Right cardiac atrium (tissue), 5 donors: ENCODE measurements at places on chromosomes 16 and 17. TPM values are rescaled to one million over a fixed set of nuclear protein-coding genes. Genes with fewer than 3 reads are reported as not detected.

- DNase-seq: no peak
These were observed 981 bp upstream of the DUXB start for GRCh38 chr16:75702242-75702641.

DNA sequence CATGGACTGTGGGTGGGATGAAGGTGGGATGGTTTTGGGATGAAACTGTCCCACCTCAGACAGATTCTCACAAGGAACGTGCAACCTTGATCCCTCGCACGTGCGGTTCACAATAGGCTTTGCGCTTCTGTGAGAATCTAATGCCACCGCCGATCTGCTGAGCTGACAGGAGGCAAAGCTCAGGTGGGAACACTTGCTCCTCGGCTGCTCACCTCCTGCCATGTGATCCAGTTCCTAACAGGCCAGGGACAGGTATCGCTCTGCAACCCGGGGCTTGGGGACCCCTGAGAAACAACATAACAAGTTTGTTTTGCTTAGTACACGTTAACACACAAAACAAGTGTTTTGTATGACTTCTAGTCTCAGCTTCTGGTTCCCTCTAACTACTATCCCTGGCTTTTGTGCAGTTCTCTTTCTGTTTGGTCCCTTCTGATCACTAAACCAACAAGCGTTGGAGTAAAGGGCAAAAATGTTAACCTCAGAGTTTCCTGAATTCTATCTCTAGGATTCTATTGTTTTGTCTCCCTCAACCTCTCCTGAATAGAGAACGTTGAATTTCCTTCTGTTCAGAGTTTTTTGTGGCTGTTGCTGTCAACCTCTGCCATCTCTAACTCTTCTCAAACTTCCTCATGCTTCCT lies 7.8 kb upstream of the KRTAP3-1 start:
- no peak for DNase-seq

DNA sequence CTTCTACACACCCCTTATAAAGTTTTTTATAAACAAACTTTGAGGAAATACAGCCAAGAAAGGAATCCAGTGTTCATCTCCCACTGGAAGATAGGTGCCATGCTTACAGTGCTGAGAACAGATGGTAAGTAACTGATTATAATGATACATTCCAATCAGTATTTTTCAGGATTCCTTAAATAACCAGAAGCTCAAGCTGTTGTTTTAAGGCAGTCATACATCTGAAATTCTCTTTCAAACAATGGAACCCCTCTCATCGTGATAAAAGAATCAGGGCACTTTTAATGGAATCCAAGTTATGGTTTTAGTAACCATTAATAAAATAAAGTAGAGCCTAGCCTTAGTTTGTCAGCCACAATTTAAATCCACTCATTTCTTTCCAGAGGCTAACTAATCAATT lies 56.1 kb upstream of the STAC2 start:
- DNase-seq: no peak

DNA sequence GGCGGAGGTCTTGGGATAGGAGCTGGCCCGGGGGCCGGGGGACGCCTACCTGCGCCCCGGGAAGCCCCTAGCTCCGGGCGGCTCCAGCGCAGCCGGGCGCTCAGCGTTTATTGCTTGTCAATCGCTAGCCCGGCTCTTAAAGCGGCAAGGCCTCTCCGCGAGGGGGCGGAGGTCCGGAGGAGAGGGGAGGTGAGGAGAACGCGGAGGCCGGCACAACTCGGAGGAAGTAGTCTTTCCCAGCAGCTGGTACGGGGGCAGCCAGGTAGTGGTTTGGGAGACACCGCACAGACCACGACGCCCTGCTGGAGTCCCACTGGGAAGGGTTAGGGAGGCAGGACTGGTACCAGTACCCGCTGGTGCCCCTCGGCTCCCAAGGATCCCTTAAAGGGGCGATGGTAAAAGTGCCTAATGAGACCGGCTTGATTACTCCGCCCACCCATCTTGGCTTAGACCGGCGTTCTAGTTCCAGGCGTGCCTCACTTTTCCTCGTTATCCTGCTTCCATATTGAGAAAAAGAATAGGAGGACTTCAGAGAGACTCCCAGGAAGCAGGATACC lies at the start of gene MPP2:
Gene MPP2 (minus strand): TSS at position 112 of the 557 bp plus-strand sequence. CDS start 3,076 bp downstream, outside the sequence.
- peak; percentile 88 for DNase-seq

GRCh38 chr17:49968405-49969133 lies 421 bp upstream of the DLX4 start:
- peak; percentile 79 for DNase-seq

GRCh38 chr16:8583732-8584131 lies 6.6 kb downstream of the TMEM114 start:
- no peak for DNase-seq

DNA sequence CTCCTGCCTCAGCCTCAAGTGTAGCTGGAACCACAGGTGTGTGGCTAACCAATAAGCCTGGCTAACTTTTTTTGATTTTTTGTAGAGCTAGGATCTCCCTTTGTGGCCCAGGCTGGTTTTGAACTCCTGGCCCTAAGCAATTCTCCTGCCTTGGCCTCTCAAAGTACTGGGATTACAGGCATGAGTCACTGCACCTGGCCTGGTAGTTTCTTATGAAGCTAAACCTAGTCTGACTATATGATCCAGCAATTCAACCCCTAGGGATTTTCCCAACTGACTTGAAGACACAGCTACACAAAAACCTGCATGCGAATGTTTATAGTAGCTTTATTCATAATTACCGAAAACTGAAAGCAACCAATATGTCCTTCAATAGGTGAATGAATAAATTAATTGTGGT lies 176.2 kb upstream of the IRX3 start:
- DNase-seq: no peak

GRCh38 chr16:81518439-81518757 lies 73.8 kb downstream of the CMIP start:
- DNase-seq: no peak

- no peak for DNase-seq
These were observed 23.4 kb downstream of the WWOX start for GRCh38 chr16:78122774-78123315.

GRCh38 chr17:65529040-65529633 lies 32.3 kb downstream of the AXIN2 start:
- no peak for DNase-seq

ITGAD gene
- not detected for total RNA-seq

GRCh38 chr17:7885367-7886226 lies 3.0 kb upstream of the CHD3 start:
- DNase-seq: peak; percentile 77

CDRT15L2 gene
- not detected for total RNA-seq

DNA sequence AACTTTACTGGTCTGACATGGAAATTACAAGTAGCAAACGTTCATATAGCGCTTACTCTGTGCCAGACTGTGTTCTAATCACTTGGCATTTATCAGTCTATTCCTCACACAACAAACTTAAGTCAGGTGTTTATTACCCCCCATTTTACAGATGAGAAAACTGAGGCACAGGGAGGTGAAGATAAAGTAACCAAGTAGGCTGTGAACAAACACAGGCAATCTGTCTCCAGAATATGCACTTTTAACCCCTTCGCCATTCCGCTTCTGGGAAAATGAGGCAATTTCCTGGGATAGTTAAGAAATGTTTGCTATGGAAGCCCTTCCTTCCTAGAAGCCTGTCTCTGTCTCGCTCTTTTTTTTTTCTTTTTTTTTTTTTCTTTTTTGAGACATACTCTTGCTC lies 12.2 kb upstream of the CXCL16 start:
- DNase-seq: no peak

- no peak for DNase-seq
These were observed 213.4 kb downstream of the SOX9 start for GRCh38 chr17:72334205-72334604.

MPV17L gene
- total RNA-seq: 8.3 TPM

DNA sequence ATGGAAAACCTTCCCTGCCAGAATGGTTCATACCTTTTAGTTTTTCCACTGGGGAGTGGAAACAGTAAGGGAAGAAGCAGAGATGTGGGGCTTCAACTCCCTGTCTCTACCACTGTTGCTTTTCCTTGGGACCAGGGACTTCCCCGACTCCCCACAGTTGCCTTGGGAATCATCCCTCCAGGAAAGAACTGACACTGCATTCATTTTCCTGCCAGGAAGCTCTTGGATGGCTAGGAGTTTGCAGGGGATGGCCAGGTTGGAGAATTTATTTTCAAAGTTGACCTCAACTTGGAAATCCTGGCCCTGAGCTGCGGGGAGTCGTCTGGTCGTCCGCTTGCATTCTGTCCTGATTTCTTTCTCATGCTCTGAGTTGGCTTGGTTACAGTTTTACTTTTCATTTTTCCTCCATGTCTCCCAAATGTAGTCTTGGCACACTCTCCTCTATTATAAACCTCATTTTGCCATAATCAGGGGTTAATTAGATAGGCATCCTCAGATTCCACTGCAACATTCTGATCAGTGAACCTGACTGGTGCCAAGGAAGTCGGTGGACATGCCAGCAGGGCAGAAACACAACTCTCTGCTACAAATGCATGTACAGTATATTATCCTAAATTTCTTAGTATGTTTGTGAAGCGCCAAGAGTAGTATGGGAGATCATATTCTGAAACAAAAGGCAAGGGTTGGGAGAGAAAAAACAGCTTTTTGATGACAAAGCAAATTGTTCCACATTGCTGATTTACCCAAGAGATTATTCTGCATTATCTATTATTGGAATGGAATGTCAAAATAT lies 220.5 kb upstream of the XYLT1 start:
- no peak for DNase-seq

GRCh38 chr17:55186937-55187770 lies 77.6 kb upstream of the HLF start:
- peak; percentile 36 for DNase-seq

TP53TG3F gene
- total RNA-seq: not detected

ASGR2 gene
- total RNA-seq: 0.29 TPM

RDM1 gene
- total RNA-seq: not detected

GRCh38 chr17:82300707-82301270 lies 16.6 kb downstream of the CD7 start:
- peak; percentile 86 for DNase-seq

GOT2 gene
- 310 TPM for total RNA-seq

GRCh38 chr17:73223626-73224230 lies 30.9 kb downstream of the COG1 start:
- DNase-seq: no peak

ANKFN1 gene
- total RNA-seq: 0.15 TPM

DNA sequence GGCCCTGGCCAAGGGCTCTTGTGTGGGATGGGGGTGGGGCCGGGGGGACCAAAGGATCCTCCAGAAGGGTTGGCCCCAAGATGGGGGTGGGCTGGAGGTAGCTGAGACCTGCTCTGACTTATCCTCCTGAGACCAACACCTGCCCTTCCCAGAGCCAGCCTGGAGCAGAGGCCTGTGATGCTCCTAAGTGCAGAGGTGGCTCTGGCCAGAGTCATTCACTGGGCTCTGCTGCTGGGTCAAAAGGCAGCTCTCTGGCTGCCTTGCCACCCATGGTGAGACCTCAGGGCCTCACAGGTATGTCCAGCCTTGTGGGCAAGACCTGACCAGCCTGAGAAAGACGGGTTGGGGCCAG lies 393 bp downstream of the SERPINF2 start:
- DNase-seq: peak; percentile 40

SRL gene
- 374 TPM for total RNA-seq

GRCh38 chr16:88504489-88505404 lies 51.7 kb downstream of the ZFPM1 start:
- DNase-seq: no peak

- no peak for DNase-seq
These were observed 9.3 kb downstream of the C16orf78 start for GRCh38 chr16:49382916-49383315.
